HepG2 (cell line): ENCODE measurements at places on chromosomes 4 and X. TPM values are rescaled to one million over a fixed set of nuclear protein-coding genes. Genes with fewer than 3 reads are reported as not detected.

DNA sequence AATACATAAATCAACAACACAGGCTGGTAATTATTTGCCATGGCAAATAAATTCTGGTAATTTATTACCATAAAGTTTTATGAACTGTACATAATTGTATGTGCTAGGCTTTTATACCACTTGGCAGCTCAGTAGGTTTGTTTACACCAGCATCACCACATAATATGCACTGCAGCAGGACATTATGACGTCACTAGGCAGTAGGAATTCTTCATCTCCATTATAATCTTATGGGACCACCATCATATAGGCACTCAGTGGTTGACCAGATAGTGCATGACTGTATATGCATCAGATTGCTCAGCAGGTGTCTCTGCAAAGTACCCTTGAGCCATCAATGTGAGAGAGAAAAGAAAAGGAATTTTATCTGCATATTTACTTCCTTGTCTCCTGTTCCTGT, 295.4 kb downstream of the CFAP47 start:
- no peak overlapping the region for H3K4me3 ChIP-seq
- no peaks in the 10 kb centered on the region for H3K36me3 ChIP-seq
- DNase-seq = no peak
- no peak overlapping the region for H3K27ac ChIP-seq

- DNase-seq = no peak
- no peaks in the 10 kb centered on the region for H3K36me3 ChIP-seq
- H3K27ac ChIP-seq = no peak overlapping the region
- no peaks in the 10 kb centered on the region for H3K27me3 ChIP-seq
Observed at GRCh38 chr4:155722816-155723499, 35.9 kb upstream of the GUCY1B1 start.

- no peak for DNase-seq
- no peaks in the 10 kb centered on the region for H3K36me3 ChIP-seq
- no peak overlapping the region for H3K4me3 ChIP-seq
- H3K27ac ChIP-seq = no peak overlapping the region
- no peaks in the 10 kb centered on the region for H3K4me1 ChIP-seq
Observed at GRCh38 chr4:122514671-122515070, 58.1 kb upstream of the IL2 start.

The TMEM271 gene
- not detected in 2 replicates for total RNA-seq

GRCh38 chr4:27911047-27911446, 1050.4 kb downstream of the STIM2 start:
- no peaks in the 10 kb centered on the region for H3K4me1 ChIP-seq
- H3K27ac ChIP-seq = no peak overlapping the region
- no peak for DNase-seq
- no peaks in the 10 kb centered on the region for H3K27me3 ChIP-seq
- H3K36me3 ChIP-seq = no peaks in the 10 kb centered on the region

- H3K36me3 ChIP-seq = no peaks in the 10 kb centered on the region
- no peak overlapping the region for H3K4me3 ChIP-seq
- H3K27me3 ChIP-seq = no peaks in the 10 kb centered on the region
- DNase-seq = peak; percentile 29
- no peak overlapping the region for H3K27ac ChIP-seq
- H3K4me1 ChIP-seq = peaks cover 52% of the 10 kb centered on the region
Observed at GRCh38 chr4:186932631-186933187, 209.1 kb upstream of the FAT1 start.
